ENCODE measurements at places on chromosomes 1 and 21.

DNA sequence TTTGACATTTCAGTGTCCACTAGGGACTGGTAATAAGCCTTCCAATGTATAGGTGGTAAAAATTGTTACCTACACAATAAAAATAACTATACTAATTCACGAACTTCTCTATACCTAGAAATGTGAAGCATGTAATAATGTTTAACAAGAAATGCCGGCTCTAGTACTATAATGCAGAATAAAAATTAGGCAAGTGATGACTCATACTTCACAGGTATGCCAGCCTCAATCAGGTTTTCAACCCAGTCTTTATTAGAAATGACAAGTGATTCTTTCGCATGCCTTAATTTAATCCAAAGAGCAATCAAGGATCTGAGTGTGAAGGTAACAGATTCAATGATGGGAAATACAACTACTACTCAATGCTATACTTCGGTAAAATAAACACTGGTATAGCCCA, 134.9 kb downstream of the RERE start:
- H3K4me1 ChIP-seq: peaks cover 30% of the 10 kb centered on the region
- no peaks in the 10 kb centered on the region for H3K27me3 ChIP-seq
- H3K4me3 ChIP-seq: no peak overlapping the region
- no peak overlapping the region for H3K27ac ChIP-seq
- no peak for DNase-seq

GRCh38 chr1:43453442-43454269, at the start of gene HYI:
Gene HYI, minus strand, starts transcription at chr1:43453931. Its CDS starts 138 bp downstream, at chr1:43453793.
- peaks cover 18% of the 10 kb centered on the region for H3K4me1 ChIP-seq
- H3K36me3 ChIP-seq: peaks cover 35% of the 10 kb centered on the region
- H3K27me3 ChIP-seq: peaks cover 29% of the 10 kb centered on the region
- H3K4me3 ChIP-seq: peak within 1 kb of the TSS; percentile 85
- peak within 1 kb of the TSS; percentile 88 for H3K27ac ChIP-seq

DNA sequence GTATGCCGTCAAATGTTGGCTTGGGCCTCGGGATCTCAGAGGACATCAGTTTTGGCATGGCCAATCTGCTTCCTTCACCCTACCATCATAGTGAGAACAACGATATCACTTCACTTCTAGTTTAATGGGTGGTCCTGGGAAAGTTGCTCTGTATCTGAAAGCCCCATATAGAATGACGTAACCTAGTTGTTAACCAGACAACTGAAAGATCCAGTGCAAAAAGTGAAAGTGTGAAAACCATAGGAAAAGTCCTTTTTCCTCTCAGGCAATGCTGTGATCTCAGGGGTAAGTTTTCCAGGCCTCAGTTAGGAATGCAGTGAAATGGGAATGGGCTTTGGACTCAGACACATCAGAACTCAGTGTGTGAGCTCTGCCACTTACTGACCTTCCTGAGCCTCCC, 18.6 kb upstream of the ATP1B1 start:
- no peaks in the 10 kb centered on the region for H3K36me3 ChIP-seq
- H3K4me1 ChIP-seq: peaks cover 8% of the 10 kb centered on the region
- peaks cover 7% of the 10 kb centered on the region for H3K27me3 ChIP-seq
- H3K4me3 ChIP-seq: no peak overlapping the region

DNA sequence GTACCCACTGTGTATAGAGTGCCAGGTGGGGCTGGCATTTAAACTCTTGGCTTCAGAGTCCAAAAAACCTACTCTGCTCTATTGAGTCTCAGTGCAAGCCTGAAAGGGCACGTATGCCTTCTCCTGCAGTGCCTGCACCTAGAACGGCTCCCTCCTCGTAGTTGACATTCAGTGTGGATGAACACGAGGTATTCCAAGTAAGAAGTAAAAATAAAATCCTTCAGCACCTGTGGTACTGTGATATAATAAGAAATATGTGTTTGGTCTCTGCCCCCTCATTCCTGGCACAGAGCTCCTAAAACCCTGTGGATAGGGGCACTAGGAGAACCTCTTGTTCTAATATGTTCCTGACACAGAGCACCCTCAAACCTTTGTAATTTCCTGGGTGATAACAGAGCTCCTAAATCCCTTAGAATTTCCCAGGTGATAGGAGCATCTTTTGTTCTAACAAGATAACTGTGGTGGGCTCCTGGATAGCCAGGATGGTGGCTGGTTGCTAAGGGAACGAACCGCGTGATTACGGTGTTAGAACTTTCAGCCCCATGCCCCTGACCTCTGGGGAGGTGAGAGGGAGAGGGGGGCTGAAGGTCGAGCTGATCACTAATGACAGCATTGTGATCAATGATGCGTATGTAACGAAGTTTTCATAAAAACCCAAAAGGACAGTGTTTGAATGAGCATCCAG, 16.8 kb downstream of the UCK2 start:
- DNase-seq: no peak
- H3K4me3 ChIP-seq: no peak overlapping the region
- no peaks in the 10 kb centered on the region for H3K27me3 ChIP-seq
- no peak overlapping the region for H3K27ac ChIP-seq
- H3K4me1 ChIP-seq: peaks cover 67% of the 10 kb centered on the region
- peaks cover 13% of the 10 kb centered on the region for H3K36me3 ChIP-seq

- peaks cover 2% of the 10 kb centered on the region for H3K4me1 ChIP-seq
- H3K27me3 ChIP-seq: peaks cover 9% of the 10 kb centered on the region
- H3K36me3 ChIP-seq: no peaks in the 10 kb centered on the region
- H3K27ac ChIP-seq: no peak overlapping the region
- no peak for DNase-seq
- H3K4me3 ChIP-seq: no peak overlapping the region
Measured at GRCh38 chr21:37036177-37036576, 29.7 kb downstream of the RIPPLY3 start.

- peak overlapping the region; percentile 81 for H3K4me3 ChIP-seq
- no peaks in the 10 kb centered on the region for H3K27me3 ChIP-seq
Measured at GRCh38 chr1:27525296-27526272, 35.6 kb upstream of the WASF2 start.

DNA sequence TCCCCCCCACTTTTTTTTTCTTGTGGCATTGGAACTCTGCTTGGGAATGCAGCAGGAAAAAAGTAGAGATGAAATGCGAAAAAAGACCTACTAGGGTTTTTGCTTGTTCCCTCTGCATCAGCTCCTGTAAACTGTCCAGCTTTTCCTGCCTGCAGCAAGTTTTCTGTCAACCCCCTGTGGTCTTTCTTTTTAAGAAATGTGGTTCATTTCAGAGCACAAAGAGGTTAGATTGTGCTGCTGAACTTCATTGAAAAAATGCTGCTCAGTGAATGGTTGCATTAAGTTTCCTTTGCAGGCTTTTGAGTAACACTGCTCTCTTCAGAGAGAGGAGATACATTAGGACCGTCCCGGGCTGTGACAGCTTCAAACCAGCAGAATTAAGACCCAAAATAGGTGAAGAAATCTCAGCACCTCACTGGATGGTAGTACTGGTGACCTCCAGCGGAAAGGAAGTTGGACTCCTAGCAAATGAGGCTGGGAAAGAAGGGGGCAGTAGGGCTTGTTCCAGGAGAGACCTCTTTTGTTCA, 80.7 kb downstream of the NDUFS5 start:
- H3K27ac ChIP-seq: no peak overlapping the region
- H3K4me1 ChIP-seq: peaks cover 15% of the 10 kb centered on the region
- H3K36me3 ChIP-seq: no peaks in the 10 kb centered on the region
- DNase-seq: no peak
- H3K4me3 ChIP-seq: no peak overlapping the region

- no peak overlapping the region for H3K27ac ChIP-seq
- no peaks in the 10 kb centered on the region for H3K4me1 ChIP-seq
- no peaks in the 10 kb centered on the region for H3K36me3 ChIP-seq
- no peak for DNase-seq
- H3K27me3 ChIP-seq: no peaks in the 10 kb centered on the region
Measured at GRCh38 chr1:55575571-55576279, 360.6 kb upstream of the USP24 start.

- no peaks in the 10 kb centered on the region for H3K36me3 ChIP-seq
- DNase-seq: no peak
- H3K27ac ChIP-seq: no peak overlapping the region
- H3K27me3 ChIP-seq: peaks cover 15% of the 10 kb centered on the region
- peaks cover 11% of the 10 kb centered on the region for H3K4me1 ChIP-seq
- H3K4me3 ChIP-seq: no peak overlapping the region
Measured at GRCh38 chr1:98327220-98327861, 334.2 kb upstream of the SNX7 start.

DNA sequence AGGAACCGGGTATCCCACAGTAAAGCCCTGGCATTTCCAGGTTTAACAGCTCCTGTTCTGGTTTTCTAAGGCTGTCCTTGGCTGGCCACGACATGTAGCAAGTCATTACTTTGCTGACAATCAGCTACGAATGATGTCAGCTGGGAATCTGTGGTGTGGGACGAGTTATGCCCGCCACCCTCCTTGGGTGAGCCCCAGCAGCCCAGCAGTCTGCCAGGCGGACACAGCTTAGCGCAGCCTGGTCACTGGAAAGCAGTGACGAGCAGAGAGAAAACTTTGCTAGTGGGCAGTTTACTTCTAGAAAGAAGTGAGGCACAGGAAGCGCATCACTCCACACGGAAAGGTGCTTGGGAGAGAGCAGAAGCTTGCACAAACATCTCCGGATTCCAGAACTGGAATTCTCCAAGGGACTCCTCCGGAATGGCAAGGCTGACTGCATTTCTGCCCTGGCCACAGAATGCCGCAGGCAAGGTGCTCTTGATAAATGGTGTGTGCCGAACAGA, 15.5 kb upstream of the ZNF436 start:
- no peak for DNase-seq
- no peak overlapping the region for H3K27ac ChIP-seq
- H3K36me3 ChIP-seq: no peaks in the 10 kb centered on the region

DNA sequence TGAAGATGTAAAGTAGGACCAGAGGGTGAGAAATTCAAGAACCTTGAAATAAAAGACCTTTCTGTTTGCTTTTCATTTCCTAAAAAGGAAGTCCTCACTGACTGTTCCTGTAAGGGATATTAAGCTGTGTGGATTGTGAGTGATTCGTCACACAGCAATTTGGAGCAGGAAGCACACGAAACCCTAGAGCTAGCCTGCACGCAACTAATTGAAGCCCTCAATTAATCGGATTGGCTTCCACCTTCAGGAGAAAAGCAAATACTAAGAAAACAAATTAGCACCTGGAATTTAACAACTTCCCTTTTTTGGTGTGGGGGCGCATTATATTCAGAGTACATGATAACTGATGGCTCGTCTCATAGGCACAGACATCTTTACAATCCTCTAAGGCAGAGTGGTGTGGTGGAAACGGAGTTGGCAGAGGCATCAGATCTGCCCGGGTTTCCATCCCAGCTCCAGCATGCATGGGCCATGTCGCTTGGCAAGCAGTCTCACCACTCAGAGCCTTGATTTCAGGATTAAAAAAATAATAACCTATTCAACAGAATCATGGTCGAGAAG, 95.2 kb downstream of the KCNJ15 start:
- H3K4me3 ChIP-seq: no peak overlapping the region
- H3K27ac ChIP-seq: no peak overlapping the region
- H3K4me1 ChIP-seq: peaks cover 9% of the 10 kb centered on the region
- no peak for DNase-seq
- H3K36me3 ChIP-seq: no peaks in the 10 kb centered on the region

GRCh38 chr21:26169611-26170470, 729 bp downstream of the APP start:
- DNase-seq: peak; percentile 49
- H3K36me3 ChIP-seq: peaks cover 3% of the 10 kb centered on the region
- no peaks in the 10 kb centered on the region for H3K27me3 ChIP-seq
- H3K4me1 ChIP-seq: peaks cover 21% of the 10 kb centered on the region

- peaks cover 26% of the 10 kb centered on the region for H3K36me3 ChIP-seq
- H3K4me3 ChIP-seq: no peak overlapping the region
- H3K27ac ChIP-seq: no peak overlapping the region
- H3K4me1 ChIP-seq: peaks cover 16% of the 10 kb centered on the region
- no peak for DNase-seq
Measured at GRCh38 chr21:37478794-37479193, 112.2 kb downstream of the DYRK1A start.

GRCh38 chr21:37032877-37033471, 26.5 kb downstream of the RIPPLY3 start:
- peaks cover 2% of the 10 kb centered on the region for H3K4me1 ChIP-seq
- DNase-seq: no peak
- no peak overlapping the region for H3K4me3 ChIP-seq
- H3K27me3 ChIP-seq: peaks cover 6% of the 10 kb centered on the region

DNA sequence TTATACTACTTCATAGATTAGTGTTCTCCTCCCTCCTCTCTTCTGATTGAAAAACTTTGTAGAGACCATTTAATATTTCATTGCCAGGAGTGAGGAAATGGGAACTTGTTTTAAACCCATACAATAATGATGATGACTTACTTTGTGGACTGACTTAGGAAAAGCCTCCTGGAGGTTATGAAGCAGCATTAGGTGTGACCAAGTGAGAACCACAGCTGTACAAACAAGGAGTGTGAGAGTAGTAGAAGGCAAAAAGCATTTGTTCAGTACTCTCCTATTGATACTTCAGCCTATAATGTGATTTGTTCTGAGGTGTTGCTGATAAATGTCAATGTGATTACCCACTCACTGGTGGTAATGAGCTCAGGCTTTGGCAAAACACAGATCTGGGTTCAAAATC, 8.4 kb downstream of the TIPRL start:
- no peak overlapping the region for H3K4me3 ChIP-seq
- H3K36me3 ChIP-seq: peaks cover 46% of the 10 kb centered on the region
- H3K4me1 ChIP-seq: peaks cover 10% of the 10 kb centered on the region
- H3K27me3 ChIP-seq: no peaks in the 10 kb centered on the region
- DNase-seq: no peak

- DNase-seq: no peak
- H3K36me3 ChIP-seq: no peaks in the 10 kb centered on the region
- no peak overlapping the region for H3K4me3 ChIP-seq
Measured at GRCh38 chr1:73644198-73644597, 553.8 kb downstream of the LRRIQ3 start.

- H3K27ac ChIP-seq: no peak overlapping the region
- no peak overlapping the region for H3K4me3 ChIP-seq
- H3K36me3 ChIP-seq: peaks cover 34% of the 10 kb centered on the region
- DNase-seq: no peak
- H3K4me1 ChIP-seq: peaks cover 30% of the 10 kb centered on the region
Measured at GRCh38 chr1:35553851-35554250, 3.4 kb downstream of the KIAA0319L start.

GRCh38 chr1:87386217-87386790, 57.6 kb downstream of the LMO4 start:
- no peak overlapping the region for H3K27ac ChIP-seq
- no peak for DNase-seq
- H3K36me3 ChIP-seq: no peaks in the 10 kb centered on the region

DNA sequence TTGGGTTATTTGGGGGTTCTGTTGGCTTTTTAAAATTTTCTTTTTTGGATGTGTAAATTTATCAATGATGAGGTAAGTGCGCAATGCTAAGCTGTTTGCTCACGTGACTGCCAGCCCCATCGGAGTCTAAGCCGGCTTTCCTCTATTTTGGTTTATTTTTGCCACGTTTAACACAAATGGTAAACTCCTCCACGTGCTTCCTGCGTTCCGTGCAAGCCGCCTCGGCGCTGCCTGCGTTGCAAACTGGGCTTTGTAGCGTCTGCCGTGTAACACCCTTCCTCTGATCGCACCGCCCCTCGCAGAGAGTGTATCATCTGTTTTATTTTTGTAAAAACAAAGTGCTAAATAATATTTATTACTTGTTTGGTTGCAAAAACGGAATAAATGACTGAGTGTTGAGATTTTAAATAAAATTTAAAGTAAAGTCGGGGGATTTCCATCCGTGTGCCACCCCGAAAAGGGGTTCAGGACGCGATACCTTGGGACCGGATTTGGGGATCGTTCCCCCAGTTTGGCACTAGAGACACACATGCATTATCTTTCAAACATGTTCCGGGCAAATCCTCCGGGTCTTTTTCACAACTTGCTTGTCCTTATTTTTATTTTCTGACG, 3.1 kb downstream of the OLIG2 start:
- DNase-seq: no peak
- peaks cover 74% of the 10 kb centered on the region for H3K27me3 ChIP-seq
- peaks cover 2% of the 10 kb centered on the region for H3K36me3 ChIP-seq
- peak overlapping the region; percentile 24 for H3K4me3 ChIP-seq
- H3K4me1 ChIP-seq: peaks cover 13% of the 10 kb centered on the region

All from T-helper 2 cell treated with Interferon-gamma antibody and Interleukin-4, amounts not matched to agents 5 μg/mL and 100 μg/mL, for 36 hours (primary cell).